ENCODE measurements at places on chromosomes 2 and 18.

- DNase-seq = no peak
These were observed 52.0 kb downstream of the HAUS1 start for GRCh38 chr18:46156124-46156745.

GRCh38 chr2:69572641-69573040 lies 70.9 kb downstream of the AAK1 start:
- no peak for DNase-seq

DNA sequence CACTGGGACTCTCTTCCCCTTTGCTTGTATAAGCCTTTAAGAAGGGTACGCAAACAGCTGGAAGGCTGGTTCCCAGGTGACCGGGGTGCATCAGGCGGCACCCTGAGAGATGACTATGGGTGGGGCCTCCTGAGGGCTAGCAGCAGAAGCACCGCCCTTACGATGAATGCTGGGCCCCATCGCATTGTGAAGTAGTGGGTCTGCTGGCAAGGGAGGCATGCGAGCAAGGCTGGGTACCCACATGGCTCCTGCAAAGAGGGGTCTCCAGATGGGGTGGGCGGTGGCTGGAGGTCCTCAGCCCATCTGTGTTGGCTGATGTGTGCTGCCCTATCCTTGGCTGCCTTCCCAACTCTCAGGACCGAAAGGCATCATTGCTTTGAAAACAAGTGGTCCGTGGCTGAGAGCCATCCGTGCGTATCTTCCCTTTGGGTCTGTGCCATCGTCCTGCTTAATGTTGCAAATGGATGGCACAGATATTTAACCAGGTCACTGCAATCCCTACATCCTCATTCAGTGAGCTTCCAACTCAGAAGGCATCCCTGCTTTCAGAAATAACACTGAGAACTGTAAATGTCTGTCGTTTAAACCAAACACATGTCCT lies 83.5 kb upstream of the GPC1 start:
- DNase-seq = no peak

DNA sequence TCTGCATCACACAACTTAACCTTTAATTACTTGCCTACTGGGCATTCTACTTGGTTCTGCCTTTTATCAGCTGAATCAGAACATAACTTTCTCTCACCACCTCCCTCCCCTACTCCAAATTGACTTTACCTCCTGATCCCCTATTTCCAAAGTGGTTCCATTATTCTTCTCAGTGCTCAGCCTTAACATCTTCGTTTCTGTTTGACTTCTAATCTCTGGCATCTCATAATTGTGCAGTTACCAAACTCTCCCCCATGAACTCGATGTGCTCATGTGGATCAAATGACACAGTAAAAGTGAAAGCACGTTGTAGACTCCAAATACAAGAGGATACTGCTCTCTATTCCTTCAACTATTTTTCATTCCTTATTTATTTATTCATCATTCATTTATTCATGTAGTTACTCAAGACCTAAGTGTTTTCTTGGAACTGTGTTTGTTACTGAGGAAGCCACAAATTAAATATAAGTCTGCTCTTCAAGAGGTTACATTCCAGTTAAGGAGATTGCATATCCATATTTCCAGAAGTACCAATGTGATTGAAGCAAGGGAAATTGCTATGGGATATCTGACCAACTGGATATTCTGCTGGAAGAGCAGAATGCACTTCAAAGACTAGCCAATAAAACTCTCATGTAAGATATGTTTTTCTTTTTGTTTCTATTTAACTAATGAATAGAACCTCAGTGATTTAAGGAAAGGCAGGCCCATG lies 158.8 kb downstream of the TMEFF2 start:
- peak; percentile 38 for DNase-seq

DNA sequence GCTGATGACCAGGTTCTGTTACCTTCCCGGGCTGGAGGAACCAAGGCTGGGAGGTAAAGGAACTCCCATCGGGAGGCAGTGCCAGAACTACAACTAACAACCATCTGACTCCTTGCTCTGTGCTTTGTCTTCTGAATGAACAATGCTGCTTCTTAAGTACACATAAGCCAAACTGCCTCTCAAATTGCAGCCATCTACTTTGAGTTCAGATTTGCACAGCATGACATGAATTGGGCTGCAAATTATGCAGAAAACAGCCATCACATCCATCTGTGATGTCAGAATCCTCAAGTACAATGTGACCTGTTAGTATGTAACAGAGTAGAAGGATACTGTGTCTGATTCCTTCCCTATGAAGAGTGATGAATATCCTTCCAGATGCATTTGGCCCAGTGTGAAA lies 290.6 kb downstream of the ZNF521 start:
- DNase-seq = no peak

GRCh38 chr2:68176657-68177056 lies 19.0 kb downstream of the PNO1 start:
- no peak for DNase-seq

DNA sequence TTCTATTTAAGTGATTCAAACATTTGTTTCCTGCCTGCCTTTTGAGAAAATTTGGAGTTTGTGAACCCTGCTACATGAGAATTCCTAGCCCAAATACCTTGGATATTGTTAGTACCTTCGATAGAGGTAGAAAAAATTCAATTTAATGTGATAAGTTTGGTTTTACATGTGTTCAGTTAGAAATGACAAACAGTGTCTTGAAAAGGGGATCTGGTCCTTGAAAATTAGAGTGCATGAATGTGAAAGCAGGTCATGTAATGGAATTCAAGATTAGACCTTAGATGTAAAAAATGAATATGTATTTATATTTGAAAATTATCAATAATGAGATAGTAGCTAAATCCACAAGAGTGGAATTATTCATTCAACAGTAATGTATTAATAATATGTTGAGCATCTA lies 70.5 kb downstream of the PIK3C3 start:
- no peak for DNase-seq

- DNase-seq = no peak
These were observed 13.4 kb downstream of the NIFK start for GRCh38 chr2:121723316-121723715.

DNA sequence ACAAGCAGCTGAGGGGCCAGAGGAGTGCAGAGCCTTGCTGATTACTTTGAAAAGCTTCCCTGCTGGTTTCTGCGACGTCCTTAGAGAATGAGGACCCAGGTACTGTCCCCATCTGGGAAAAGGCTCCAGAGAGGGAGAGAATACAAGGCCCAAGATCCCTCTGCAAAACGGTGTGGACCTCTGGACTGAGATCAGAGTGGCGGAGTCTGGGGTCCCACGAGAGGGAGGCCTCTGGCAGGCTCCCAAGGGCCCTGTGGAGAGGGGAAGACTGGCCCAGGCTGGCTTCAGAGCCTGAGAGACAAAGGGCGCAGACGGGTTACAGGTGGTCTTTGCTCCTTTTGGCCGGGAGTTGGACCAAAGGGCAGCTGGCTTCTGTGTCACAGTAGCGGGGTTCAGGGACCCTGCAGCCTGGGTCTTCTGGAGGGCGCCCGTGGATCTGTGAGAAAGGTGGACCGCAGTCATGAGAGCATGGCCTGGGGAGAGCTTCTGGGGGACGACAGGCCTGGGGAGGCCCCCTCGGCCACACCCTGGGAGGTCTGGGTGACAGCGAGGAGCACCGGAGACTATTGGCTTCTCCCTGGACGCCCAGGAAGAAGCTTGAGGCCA lies 805 bp downstream of the SNORC start:
- no peak for DNase-seq

DNA sequence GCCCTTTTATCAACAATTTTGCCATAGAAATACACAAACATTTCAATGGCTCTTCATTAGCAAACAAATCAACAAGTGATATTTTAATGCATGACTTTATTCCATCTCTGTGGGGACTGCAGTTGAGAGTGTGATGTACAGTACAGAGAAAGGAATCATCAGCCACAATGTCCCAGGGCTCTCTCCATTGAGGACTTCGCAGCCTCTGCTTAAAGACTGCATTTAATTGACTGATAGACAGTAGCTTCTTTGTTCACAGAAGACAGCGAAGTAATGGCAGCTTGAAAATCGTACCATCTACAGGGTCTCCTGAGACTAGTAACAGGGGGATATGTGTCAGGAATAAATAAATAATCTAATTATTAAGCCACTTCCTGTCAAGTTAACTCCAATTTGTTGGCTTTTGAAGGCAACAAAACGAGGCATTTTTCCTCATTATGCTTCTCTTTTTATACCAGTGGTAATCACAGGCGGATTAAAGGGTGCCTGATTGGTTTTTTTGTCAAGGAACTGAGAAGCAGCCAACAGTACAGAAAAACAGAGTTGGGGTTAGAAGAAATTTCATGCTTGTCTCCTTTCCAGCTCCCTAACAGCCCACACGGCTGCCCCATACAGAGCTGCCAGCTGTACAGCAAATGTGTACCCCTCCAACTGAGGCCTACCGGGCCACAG lies 164.3 kb downstream of the ZNF521 start:
- no peak for DNase-seq

DNA sequence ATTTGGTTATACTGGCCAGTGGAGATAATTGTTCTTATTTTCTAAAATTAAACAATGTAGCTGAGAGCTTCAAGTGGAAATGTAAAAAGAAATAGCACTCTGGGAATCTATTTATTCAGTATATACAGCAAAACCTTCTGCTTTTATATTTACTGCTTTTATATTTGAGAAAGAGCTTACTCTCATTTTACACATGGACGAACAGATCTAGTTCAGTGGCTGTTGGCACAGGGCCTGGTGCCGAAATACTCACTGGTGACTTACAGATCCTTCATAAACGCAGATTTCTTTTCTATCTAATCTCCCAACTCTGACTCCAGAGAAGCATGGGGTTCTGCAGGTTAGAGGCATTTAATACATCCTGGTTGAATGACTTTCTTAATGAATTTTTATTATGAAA lies 266.2 kb downstream of the ASXL3 start:
- no peak for DNase-seq

DNA sequence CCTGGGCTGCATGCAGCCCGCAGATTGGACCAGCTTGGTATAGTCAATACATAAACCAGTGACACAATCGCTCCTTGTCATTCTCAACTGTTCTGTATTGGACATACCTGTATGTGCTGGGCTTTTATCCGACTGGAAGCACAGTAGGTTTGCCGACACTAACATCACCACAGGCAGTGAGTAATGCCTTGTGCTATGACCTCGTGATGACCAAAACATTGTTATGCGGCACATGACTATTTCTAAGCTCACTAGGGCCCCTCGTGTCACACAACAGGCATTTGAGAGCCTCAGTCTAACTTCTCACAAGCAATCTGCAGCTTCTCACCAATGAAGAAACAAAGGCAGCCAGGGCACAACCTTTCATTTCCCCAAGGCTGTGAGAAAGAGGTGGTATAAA lies 320.8 kb downstream of the AFF3 start:
- DNase-seq = peak; percentile 90

GRCh38 chr2:175516555-175516954 lies 335.0 kb upstream of the ATP5MC3 start:
- DNase-seq = no peak

DNA sequence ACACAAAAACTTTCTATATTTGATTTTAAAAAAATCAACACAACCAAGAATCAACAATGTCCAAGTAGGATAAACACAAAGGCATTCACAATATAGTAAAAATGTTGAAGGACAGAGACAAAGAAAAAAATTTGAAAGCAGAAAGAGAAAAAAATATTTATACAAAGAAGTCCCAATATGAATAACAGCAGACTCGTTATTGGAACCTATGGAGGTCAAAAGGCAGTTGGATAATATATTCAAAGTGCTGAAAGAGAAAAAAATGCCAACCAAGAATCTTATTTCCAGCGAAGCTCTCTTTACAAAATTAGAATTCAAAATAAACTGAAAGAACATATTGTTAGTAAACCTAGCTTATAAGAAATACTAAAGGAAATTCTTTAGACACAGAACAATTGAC lies 859.5 kb downstream of the LRP1B start:
- no peak for DNase-seq

DNA sequence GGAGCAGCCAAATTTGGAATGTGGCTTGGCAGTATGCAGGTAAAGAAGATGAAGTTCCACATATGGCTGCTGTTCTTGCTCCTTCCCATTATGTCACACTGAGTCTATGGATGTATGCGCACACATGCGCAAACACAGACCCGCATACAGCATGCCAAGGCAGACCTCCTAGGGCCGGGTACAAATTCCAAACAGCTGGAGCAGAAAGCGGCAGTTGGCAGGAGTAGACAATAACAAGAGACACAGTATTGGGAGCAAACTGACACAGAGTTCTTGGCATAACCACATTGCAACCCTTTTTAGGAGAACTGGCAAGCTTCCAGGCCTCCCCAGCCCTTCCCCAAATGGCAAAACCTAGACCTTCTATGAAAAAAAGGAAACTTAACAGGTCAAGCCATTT lies 268.9 kb downstream of the SP3 start:
- no peak for DNase-seq

DNA sequence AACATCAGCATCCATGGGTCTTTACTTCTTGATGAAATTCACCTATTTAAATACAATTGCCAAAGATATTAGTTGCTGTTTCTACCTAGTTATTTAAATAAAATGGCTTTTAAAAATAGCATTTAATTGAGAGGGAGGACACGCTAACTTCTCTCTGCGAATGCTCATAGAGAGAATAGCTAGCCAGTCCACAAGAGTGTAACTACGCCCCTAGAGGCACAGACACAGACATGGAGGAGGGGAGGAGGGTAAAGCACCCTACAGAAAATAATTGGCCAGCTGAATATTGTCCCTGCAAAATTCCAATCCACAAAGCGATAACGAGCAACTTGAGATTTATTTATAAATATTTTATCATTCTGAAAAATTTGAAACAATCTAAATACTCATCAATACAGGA lies 97.0 kb upstream of the PAPOLG start:
- no peak for DNase-seq

DNA sequence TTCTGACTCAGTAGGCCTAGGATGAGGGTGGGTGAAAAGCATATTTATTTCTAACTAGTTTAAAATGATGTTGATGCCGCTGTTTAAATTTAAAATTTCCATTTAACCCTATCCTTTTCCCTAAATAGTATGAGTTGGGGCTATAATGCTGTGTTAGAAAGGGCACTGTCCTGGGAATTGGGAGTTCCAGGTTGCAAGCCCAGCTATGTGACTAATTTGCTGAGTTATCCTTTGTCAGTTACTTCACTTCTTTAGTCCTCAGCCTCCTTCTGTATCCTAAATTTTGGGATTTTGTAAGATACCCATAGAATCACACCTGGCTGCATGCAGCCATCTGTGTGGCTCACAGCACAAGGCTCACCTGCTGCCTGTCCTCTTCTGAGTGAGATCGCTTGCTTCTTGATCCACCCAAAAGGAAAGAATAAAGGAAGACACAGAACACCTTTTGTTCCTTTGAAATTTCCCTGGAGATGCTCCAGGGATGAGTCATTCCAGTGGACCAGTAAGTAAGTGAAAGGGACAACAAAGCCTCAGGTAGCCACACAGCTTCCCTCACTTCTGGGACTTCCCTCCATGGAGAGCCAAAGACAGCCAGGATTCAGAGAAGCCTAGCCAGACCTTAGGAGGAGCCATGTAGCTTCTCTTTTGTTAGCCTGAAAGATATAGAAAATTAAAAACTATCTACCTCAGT lies 97.2 kb downstream of the DTNA start:
- no peak for DNase-seq

- peak; percentile 33 for DNase-seq
These were observed 32.9 kb downstream of the FAP start for GRCh38 chr2:162210385-162210784.
